HAP-1 (cell line): ENCODE measurements at places on chromosomes 1 and 21.

DNA sequence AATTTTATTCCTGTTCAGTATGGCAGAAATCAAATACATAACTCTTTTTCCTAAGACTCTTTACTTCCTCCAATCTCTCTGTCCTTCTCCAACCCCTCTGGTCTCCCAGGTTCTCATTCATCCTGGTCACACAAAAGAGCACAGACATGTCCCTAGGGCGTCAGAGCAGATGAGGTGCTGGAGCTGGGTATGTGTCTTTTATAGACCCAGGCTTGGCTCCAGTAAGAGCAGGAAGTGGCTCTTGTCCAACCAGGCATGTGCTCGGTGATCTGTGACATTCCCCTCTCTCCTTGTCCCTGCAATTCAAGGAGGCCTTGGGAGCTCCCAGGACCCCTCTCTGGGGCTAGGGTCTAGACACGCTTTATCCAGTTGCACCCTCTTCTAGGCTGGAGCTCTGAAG is 18.0 kb upstream of the LCE2D start:
- DNase-seq, result no peak

- DNase-seq, result no peak
Measured at GRCh38 chr1:35187816-35188342, 5.1 kb downstream of the SFPQ start.

- no peak for DNase-seq
Measured at GRCh38 chr1:62070384-62071011, 124.2 kb upstream of the L1TD1 start.

GRCh38 chr21:37783016-37783415 is 133.2 kb downstream of the KCNJ6 start:
- DNase-seq, result no peak

DNA sequence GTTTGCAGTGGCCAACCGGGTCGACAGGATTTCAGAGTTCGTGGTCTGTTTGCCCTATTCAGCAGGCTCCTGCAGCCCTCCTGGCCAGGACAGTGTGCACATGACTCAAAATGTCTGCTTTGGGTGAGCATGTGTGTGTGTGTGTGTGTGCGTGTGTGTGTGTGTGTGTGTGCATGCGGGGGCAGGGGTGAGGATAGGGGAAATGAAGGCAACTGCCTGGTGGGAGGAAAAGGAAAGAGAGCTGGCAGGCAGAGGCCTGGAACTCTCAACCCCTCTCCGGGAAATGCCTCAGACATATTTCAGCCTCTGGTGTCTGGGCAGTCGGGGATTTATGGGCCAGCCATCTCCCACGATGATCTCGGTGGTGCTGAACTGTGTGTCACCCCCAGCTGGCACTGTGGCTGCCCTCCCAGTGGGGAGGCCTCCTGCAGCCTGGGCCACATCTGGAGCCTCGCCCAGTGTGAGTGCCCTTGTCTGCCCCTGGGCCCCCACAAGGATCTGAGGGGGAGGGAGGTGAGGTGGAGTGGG is 15.2 kb downstream of the CDCP2 start:
- DNase-seq, result no peak

DNA sequence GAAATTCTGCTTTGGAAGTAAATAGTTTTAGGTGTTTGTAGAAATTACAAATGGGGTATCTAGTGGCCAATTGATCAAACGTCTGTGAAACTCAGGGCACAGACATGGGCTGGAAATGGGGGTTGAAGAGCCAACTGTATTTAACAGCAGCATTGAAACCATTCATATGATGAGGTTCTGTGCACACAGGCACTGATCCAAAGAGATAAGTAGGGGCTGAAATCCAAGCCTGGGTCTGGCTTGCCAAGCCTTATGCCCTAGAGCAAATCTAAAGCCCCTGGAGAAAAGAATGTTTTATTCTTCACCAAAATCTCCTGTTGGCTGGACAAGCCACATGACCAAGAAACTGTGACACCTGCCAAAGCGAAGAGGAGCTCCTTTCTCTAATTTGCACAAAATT is 67.6 kb upstream of the ST6GALNAC5 start:
- DNase-seq, result no peak

DNA sequence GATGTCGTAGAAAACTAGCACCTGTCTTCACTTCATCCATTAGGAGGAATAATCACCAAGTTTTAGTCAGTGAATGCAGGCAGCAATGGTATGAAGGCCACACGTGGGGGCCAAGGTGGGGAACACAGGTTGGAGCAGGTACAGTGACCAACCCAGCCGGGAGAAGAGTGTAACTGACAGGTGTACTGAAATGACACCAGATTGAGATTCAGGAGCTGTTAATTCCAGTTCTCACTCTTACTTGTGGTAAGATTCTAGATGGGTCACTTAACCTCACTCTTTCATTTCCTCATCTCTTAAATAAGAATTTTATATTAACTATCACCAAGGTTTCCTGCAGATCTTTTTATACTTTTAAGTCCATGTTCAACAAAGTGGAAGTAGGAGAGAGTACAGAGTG is 206.2 kb upstream of the PTBP2 start:
- DNase-seq, result no peak

GRCh38 chr21:32566741-32567389 is 18.5 kb downstream of the TCP10L start:
- no peak for DNase-seq
